Left lobe of liver (tissue), 2 donors: ENCODE measurements at places on chromosomes 4 and X. TPM values are rescaled to one million over a fixed set of nuclear protein-coding genes. Genes with fewer than 3 reads are reported as not detected.

GRCh38 chrX:102558607-102559006 lies 40.7 kb upstream of the ARMCX5 start:
- no peak for DNase-seq

DNA sequence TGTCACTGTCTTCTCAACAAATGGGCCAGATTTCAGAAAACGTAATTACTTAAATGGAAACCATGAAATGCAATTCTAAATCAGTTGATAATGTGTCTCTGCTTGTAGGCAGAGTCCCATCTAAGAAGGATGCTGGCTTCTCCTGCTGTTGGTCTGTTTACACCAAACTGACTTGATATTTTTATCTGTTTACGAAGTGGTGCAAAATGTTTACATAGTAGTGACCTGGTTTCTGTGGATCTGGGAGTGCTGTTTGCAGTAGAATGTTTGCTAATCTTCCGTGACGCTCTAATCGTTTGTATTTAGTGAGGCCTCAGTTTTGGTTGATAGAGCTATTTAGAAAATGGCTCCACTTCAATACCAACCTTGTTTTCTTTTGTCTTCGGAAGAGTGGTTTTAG lies 213.5 kb downstream of the VEGFC start:
- no peak for DNase-seq

GRCh38 chr4:12658146-12658545 lies 826.0 kb downstream of the RAB28 start:
- no peak for DNase-seq

DNA sequence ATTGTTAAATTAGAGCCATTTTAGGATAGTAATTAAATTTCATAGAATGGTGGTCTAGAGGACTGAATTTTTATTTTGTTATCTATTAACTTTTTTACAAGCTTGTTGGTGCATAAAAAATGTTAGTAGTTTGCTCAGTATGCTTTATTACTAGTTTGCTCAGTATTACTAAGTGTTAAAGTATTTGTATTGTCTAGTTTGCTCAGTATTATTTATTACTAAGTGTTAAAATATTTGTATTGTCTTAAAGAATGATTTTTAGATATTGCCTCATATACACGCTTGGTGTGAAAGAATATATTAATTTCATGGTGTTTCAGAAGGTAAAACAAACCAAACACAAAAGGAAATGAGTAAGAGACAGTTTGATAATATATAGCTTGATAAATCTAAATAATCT lies 268.4 kb upstream of the MAGEB18 start:
- DNase-seq = no peak

GRCh38 chrX:13716455-13716854 lies 18.0 kb downstream of the TRAPPC2 start:
- DNase-seq = no peak

DNA sequence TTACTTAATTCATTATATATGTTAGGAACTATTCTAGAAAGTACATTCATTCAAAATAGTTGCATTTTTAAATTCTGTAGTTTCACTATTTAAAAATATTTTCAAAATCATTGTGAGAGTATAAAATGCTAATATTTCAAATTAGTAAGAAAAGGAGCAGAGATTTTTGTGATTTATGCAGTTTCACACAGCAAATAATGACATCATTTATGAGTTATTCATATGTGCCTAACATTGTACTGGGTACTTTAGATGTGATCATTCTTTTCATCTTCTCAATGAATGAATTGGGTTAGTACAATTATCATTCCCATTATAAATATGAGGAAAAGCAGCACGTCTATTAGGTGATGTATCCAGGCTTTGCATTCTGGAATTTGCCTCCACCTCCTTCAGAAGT lies 1451.0 kb upstream of the IGFBP7 start:
- no peak for DNase-seq

- no peak for DNase-seq
Measured at GRCh38 chr4:184293552-184293951, 75.9 kb upstream of the ENPP6 start.

DNA sequence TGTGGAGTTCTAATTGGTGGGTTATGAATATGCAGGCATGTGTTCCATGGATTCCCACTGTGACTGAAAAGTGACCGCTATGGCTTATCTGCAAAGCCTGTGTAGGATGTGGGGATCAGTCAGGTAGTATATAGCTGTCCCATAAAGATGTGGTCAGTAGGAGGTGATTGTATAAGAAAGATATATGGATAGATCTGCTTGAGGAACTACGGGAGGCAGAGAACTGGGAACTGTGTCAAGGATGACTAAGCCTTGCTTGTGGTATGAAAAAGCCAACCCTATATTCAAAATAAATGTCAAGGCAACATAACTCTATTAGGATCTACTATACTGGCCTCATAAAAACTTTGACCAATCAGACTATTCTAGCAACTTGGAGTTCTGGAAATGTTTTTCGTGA lies 185.2 kb downstream of the KLHL4 start:
- no peak for DNase-seq

NEIL3 gene
- 0.08 TPM for total RNA-seq

MAGEE1 gene
- total RNA-seq = 0.18 TPM

GAGE12F gene
- total RNA-seq = 0.63 TPM
